ENCODE measurements at places on chromosomes 1 and 21. TPM values are rescaled to one million over a fixed set of nuclear protein-coding genes. Genes with fewer than 3 reads are reported as not detected.

- DNase-seq = no peak
- no peak overlapping the region for H3K27ac ChIP-seq
- H3K27me3 ChIP-seq = no peaks in the 10 kb centered on the region
- no peaks in the 10 kb centered on the region for H3K4me1 ChIP-seq
- no peaks in the 10 kb centered on the region for H3K36me3 ChIP-seq
- H3K4me3 ChIP-seq = no peak overlapping the region
These were observed 101.2 kb upstream of the CYYR1 start for GRCh38 chr21:26674323-26674722.

GRCh38 chr21:41761211-41761933 lies 5.5 kb downstream of the RIPK4 start:
- DNase-seq = peak; percentile 33
- peak overlapping the region; percentile 56 for H3K27ac ChIP-seq
- H3K4me1 ChIP-seq = peaks cover 11% of the 10 kb centered on the region
- no peaks in the 10 kb centered on the region for H3K27me3 ChIP-seq

GRCh38 chr1:2972011-2972878 lies 49.0 kb upstream of the ACTRT2 start:
- no peak overlapping the region for H3K27ac ChIP-seq
- H3K36me3 ChIP-seq = no peaks in the 10 kb centered on the region
- DNase-seq = no peak
- no peaks in the 10 kb centered on the region for H3K27me3 ChIP-seq
- no peak overlapping the region for H3K4me3 ChIP-seq

DNA sequence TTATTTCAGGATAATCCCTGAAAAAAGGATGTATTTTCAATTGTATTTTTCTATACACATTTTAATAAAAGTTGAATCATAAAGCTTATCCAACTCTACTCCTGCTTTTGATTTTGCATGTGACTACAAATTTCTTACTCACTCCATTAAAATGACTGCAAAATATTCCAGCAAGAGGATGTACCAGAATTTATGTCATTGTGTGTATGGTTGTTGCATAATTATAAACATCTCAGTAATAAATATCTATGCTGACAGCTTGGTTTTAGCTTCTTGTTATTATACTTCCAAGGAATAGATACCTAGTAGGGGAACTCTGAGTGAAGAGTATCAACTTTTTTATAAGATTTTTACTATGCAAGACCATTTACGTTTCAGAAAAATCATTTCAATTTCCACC lies 463.2 kb upstream of the RUNX1 start:
- H3K27me3 ChIP-seq = no peaks in the 10 kb centered on the region
- no peak for DNase-seq
- no peak overlapping the region for H3K4me3 ChIP-seq
- H3K27ac ChIP-seq = no peak overlapping the region

DNA sequence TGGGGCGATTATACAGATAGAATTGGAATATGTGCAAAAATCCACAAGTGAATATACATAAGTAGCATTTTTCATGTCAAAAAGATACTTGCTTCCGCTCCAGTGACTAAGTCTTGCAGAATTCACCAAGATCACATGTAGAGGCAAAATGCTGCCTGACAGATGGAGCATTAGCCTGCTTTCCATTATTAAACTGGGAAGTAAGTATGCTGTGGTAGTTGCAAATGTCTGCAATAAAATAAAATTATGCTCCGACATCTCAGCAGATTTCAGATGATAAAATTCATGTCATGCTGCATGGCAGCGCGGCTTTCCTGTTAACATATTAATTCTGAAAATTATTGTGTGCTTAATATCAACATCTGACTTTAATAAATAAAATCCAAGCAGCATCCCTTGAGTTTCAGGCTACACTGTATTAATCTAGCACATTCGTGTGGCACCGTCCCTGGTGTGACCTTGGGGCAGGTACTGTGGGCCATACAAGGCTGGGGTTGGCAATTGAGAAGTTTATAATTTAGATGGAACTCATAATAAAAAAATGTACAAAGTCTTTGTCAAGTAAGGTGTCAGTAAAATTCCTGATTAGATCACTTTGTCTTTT lies 366.4 kb upstream of the ZP4 start:
- H3K27me3 ChIP-seq = no peaks in the 10 kb centered on the region
- no peaks in the 10 kb centered on the region for H3K4me1 ChIP-seq
- no peaks in the 10 kb centered on the region for H3K36me3 ChIP-seq
- no peak for DNase-seq

Gene C1orf50
- total RNA-seq = 0.64 TPM

DNA sequence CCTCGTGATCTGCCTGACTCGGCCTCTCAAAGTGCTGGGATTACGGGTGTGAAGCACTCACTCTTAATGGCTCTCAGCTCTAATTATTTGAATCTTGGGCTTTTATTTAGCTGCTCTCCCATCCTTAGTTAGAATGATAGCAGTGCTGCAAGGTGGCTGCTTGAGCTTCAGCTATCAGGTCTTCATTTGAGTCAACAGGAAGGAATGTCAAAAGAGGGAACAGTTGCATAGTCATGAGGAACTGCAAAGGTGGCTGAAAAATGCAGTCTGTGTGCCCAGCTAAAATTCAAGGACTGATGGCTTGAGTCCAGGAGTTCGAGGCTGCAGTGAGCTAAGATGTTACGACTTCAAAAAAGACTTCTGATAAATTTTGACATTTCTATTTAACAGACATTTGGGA lies 55.6 kb downstream of the UCK2 start:
- no peaks in the 10 kb centered on the region for H3K36me3 ChIP-seq
- H3K4me1 ChIP-seq = no peaks in the 10 kb centered on the region
- no peak overlapping the region for H3K4me3 ChIP-seq
- no peaks in the 10 kb centered on the region for H3K27me3 ChIP-seq
- no peak overlapping the region for H3K27ac ChIP-seq

GRCh38 chr21:32257962-32258785 lies 20.7 kb downstream of the MIS18A start:
- no peaks in the 10 kb centered on the region for H3K36me3 ChIP-seq
- H3K27ac ChIP-seq = peak overlapping the region; percentile 57
- peaks cover 29% of the 10 kb centered on the region for H3K4me1 ChIP-seq
- H3K4me3 ChIP-seq = no peak overlapping the region
- DNase-seq = no peak

DNA sequence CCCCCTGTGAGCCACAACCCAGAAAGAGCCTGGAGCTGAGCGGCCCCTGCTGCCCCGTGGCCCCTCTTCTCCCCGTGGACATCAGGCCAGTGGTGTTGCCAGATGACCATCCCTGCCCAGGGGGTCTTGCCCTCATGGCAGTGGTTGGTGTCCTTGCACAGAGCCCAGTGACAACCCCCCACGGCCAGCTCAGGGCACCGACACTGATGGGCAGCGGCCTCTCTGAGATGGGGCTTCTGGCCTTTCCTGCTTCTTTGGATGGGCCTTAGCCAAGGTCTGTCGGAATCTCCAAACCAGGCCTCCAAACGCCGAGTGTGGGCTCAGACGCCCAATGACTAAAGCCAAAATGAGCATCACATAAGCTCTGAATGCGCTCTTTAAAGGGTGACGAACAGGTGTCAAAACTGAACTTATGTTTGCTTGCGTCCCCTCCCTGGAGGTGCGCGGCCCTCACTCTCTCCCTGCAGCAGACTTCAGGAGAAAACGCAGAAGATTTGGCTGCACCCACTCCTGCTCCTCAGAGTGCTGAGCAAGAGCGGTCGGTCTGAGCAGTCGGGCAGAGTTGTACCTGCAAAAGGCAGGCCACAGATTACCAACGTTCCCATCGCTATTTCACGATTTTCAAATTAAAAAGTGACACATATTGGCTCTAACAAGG lies 41.9 kb downstream of the UBE2G2 start:
- H3K27ac ChIP-seq = no peak overlapping the region
- H3K4me1 ChIP-seq = no peaks in the 10 kb centered on the region
- peak; percentile 33 for DNase-seq
- H3K36me3 ChIP-seq = no peaks in the 10 kb centered on the region
- no peaks in the 10 kb centered on the region for H3K27me3 ChIP-seq

- no peak for DNase-seq
- no peak overlapping the region for H3K27ac ChIP-seq
- no peak overlapping the region for H3K4me3 ChIP-seq
- no peaks in the 10 kb centered on the region for H3K27me3 ChIP-seq
These were observed 21.5 kb upstream of the LEFTY2 start for GRCh38 chr1:225962440-225962975.

- H3K4me1 ChIP-seq = no peaks in the 10 kb centered on the region
- no peak overlapping the region for H3K4me3 ChIP-seq
- no peaks in the 10 kb centered on the region for H3K27me3 ChIP-seq
These were observed 39.4 kb upstream of the C1orf174 start for GRCh38 chr1:3939242-3940080.

DNA sequence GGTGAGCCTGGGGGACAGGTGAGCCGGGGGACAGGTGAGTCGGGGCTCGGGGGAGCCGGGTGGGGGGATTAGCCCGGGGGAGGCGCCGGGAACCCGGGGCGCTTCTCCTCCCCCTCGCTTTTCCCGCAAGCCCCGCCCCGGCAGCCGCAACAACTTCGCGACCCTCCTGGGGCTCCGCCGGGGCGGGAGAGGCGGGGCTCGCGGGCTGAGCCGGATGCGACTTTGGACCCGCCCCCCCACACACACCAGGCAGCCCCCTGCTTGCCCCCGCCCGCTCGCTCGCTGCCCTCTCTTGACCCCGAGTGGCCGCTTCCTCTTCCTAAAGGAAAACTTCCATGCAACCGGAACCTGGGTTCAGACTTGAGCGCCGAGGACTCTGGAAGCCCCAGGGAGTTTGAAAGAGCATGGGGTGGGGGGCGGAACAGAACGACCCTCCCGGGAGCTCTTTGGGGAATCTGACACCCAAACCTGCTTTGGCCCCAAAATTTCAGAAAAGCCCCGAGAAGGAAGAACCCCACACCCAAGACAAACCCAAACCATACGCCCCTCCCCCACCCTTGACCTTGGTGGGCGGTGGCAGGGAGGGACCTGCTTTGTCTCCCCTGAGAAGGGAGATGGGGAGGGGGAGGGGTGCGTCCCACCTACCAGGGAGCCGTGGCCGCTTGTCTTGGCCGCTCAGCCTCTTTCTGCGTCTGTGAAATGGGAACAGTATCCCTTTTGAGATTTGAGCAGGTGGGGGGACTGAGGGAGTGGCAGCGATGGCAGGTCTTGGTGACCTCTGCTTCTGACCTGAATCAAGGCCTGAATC lies 550 bp downstream of the ARHGEF16 start:
- H3K36me3 ChIP-seq = no peaks in the 10 kb centered on the region
- DNase-seq = no peak

GRCh38 chr1:159882527-159882862 lies 17.5 kb downstream of the CFAP45 start:
- no peaks in the 10 kb centered on the region for H3K27me3 ChIP-seq
- H3K4me3 ChIP-seq = no peak overlapping the region
- H3K27ac ChIP-seq = no peak overlapping the region
- no peak for DNase-seq

- H3K36me3 ChIP-seq = peaks cover 8% of the 10 kb centered on the region
- H3K27ac ChIP-seq = peak overlapping the region; percentile 75
- peak overlapping the region; percentile 1 for H3K4me3 ChIP-seq
- no peaks in the 10 kb centered on the region for H3K4me1 ChIP-seq
These were observed 7.3 kb downstream of the NIBAN1 start for GRCh38 chr1:184966989-184967388.

DNA sequence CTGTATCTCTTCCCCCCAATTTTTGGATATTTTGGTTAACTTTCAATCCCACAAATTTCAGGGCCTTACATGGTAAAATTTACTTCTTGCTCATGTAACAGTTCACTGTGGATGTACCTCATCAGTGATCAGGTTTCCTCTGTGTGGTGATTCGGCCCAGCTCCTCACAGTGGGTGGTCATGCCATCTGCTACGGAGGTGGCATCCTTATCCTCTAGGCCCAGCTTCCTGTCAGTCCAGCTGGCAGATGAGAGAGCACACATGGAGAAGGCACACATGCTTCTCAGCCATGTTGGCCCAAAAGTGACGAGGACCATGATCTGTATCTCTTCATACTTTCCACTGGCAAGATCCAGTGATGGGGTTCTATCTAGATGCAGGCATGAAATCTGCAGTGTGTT lies 27.2 kb downstream of the PCBP3 start:
- H3K4me3 ChIP-seq = no peak overlapping the region
- no peak overlapping the region for H3K27ac ChIP-seq
- H3K36me3 ChIP-seq = no peaks in the 10 kb centered on the region

Gene AMY1B
- total RNA-seq = not detected

Gene AGMAT
- total RNA-seq = 1.1 TPM

DNA sequence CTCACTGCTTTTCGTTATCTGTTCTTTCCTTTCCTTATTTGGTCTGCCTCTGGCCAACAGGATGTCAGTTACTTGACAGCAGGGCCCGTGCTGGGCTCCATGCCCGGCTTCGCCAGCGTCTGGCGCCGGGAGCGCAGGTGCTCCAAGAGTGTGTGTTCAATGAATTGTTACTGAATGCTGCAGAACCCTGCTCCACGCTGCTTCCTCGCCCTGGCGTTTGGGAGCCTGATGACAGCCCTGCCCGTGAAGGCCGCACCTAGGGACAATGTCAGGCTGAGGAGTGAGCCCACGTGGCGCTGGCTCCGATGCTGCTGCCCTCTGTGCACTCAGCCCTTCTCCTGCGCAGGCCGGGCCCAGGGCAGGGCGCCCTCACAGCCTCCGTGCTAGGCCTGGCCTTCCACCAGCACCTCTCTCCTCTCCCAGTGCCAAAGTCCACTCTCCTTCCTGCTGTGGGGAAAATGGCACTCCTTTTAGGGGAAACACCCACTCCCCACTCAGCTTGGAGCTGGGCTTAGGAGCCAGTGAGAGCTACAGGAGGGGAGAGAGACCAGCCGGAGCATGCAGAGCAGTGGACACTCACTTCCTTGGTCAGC lies 51.4 kb downstream of the ACBD3 start:
- no peaks in the 10 kb centered on the region for H3K36me3 ChIP-seq
- peak; percentile 65 for DNase-seq
- no peak overlapping the region for H3K27ac ChIP-seq
- H3K4me1 ChIP-seq = no peaks in the 10 kb centered on the region
- H3K4me3 ChIP-seq = no peak overlapping the region

Gene ZNF683
- not detected for total RNA-seq

Gene TRIM17
- not detected for total RNA-seq

- DNase-seq = no peak
- no peak overlapping the region for H3K4me3 ChIP-seq
- H3K4me1 ChIP-seq = no peaks in the 10 kb centered on the region
- H3K36me3 ChIP-seq = no peaks in the 10 kb centered on the region
- no peak overlapping the region for H3K27ac ChIP-seq
These were observed 189.6 kb downstream of the SMYD3 start for GRCh38 chr1:246317332-246318035.

Gene NBPF19
- total RNA-seq = 2.3 TPM

Gene F11R
- 19.9 TPM for total RNA-seq

Data from ascending aorta (tissue), 2 donors.